ENCODE measurements at places on chromosomes 1 and 21.

DNA sequence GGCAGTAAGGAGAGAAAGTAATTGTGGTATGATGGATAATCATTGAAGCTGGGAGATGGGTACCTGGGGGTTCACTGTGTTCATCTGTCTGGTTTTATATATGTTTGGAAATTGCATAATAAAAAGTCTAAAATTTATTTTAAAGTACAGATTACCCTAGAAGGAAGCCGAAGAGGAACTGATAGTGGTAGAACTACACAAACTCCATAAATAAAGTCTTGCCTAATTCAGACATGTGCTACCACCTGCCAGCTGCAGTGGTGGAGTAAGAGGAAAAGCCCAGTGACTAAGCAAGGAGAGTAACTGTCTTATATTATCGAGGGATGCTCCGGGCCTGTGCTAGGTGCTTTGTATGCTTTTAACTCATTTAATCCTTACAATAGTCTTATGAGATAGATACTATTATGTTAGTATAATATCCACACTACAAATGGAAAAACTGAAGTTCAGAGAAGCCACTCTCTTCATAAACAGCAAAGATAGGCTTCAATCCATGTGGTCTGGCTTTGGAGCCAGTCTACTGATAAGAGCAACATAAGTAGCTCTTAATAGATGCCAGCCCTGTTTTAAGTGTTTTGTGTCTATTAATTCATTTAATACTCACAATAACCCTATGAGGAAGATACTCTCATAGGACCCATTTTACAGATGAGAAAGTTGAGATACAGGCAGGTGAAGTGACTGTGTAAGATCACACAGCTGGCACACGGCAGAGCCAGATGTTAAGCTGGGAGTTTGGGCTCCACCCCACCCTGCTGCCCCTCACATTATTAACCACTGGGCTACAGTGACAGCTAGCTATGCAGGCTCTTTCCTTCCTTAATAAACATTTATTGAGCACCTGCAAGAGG is 56.8 kb upstream of the HNRNPU start:
- DNase-seq = no peak

GRCh38 chr1:73635021-73635420 is 563.0 kb downstream of the LRRIQ3 start:
- no peak for DNase-seq

DNA sequence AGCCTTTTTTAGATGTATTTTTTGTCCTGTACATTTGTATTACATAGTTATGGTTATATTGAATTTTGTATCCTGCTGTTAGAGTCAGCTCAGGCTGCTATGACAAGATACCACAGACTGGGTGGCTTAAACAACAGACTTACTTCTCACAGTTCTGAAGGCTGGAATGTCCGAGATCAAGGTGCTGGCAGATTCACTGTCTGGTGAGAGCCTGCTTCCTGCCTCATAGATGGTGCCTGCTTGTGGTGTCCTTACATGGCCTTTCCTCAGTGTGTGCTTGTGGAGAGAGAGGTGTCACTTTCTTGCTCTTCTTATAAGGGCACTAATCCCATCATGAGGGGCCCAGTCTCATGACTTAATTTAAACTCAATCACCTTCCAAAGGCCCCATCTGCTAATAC is 23.1 kb upstream of the MYSM1 start:
- no peak for DNase-seq

DNA sequence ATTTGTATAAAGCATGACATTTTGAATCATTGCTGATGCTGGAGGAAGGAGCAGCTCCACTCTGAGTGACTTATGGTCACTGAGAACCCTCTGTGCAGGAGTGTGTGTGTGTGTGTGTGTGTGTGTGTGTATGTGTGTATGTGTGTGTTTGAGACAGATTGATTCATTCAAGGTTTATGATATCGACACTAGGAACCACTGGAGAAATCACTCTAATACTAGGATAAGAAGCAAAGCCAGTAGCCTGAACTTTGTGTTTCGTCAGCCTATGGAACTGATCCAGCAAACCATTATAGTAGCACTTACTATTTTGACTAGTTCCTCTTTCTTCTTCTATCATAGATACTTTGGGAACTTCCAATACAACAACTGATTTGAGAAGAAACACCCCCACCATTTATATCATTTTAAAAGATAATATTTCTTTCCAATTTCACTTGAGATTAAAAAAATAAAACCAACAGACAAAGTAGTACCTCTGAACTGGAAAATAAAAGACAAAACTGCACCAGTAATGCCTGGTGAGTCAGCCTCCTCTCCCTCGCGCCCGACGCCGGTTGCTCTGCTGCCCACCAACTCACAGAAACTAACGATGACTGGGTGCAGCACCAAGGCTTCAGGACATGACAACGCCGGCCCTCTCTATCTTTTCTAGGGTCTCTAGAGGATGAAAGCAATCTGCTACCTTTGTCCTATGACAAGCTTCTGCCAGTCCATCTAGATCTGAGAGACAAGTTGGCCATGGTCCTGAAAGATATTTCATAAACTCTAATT is 20.9 kb downstream of the SLAMF1 start:
- no peak for DNase-seq

GRCh38 chr1:4685523-4685865 is 31.1 kb downstream of the AJAP1 start:
- DNase-seq = no peak
